ENCODE measurements at places on chromosomes 12 and 14.

- DNase-seq, result no peak
These were observed 140.3 kb downstream of the SLC6A15 start for GRCh38 chr12:84772281-84772680.

GRCh38 chr12:92118826-92119536 is 26.7 kb downstream of the BTG1 start:
- no peak for DNase-seq

GRCh38 chr12:39287817-39288216 is 155.1 kb downstream of the KIF21A start:
- DNase-seq, result no peak

- no peak for DNase-seq
These were observed 3.6 kb downstream of the LRRC74A start for GRCh38 chr14:76829650-76830421.

Measured in NCI-H774 (cell line).